ENCODE measurements at places on chromosomes 5 and 9. TPM values are rescaled to one million over a fixed set of nuclear protein-coding genes. Genes with fewer than 3 reads are reported as not detected.

The DTWD2 gene
- 15.4 TPM for total RNA-seq

The PCDHGA7 gene
- 4.4 TPM for total RNA-seq

The FLT4 gene
- total RNA-seq = 17.3 TPM

The AQP7 gene
- not detected for total RNA-seq

The PCDHA10 gene
- total RNA-seq = 12.2 TPM

The CAVIN4 gene
- total RNA-seq = 6.0 TPM

The PGGT1B gene
- 13.0 TPM for total RNA-seq

DNA sequence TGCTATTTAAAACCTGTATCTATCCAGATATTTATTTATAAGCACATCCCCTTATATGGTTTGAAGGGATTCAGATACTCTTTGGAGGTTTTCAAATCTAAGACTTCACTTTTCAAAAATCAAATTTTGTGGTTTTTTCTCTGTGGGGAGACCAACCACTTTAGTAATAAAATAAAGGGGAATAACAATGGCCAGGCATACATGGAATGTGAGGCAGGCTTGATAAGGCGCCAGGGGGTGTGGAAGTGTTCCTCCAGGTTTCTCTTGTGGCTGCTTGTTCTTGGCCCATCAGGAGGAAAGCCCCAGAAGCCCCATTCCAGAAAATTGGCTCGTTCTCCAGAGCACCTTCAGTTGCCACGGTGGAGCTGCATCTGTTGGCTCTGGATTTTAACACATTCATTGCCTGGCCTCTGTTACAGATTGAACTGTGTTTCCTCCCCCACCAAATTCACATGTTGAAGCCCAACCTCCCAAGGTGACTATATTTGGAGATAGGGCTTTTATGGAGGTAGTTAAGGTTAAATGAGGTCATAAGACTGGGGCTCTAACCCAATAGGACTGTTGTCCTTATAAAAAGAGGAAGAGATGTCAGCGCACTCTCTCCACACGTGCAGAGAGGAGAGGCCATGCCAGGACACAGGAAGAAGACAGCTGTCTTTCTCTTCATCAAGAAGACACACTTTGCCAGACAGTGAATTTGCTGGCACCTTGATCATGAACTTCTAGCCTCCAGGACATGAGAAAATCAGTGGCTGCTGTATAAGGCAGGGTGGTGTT is 195.9 kb downstream of the TMEM38B start:
- DNase-seq = no peak

GRCh38 chr5:2021484-2022176 is 138.9 kb upstream of the IRX4 start:
- DNase-seq = no peak

DNA sequence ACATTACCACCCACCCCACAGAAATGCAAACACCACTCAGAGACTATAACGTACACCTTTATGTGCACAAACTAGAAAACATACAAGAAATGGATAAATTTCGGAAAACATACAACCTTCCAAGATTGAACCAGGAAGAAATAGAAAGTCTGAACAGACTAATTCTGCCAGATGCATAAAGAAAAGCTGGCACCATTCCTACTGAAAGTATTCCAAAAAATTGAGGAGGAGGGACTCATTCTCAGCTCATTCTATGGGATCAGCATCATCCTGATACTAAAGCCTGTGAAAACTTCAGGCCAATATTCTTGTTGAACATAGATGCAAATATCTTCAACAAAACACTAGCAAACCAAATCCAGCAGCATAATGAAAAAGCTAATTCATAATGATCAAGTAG is 115.1 kb upstream of the CD180 start:
- no peak for DNase-seq

GRCh38 chr5:1415626-1416360 is 29.4 kb downstream of the SLC6A3 start:
- no peak for DNase-seq

GRCh38 chr9:91296354-91296753 is 65.4 kb downstream of the AUH start:
- no peak for DNase-seq

GRCh38 chr5:109126481-109126880 is 283.3 kb downstream of the PJA2 start:
- DNase-seq = no peak
